ENCODE measurements at places on chromosomes 2 and 18.
A peak's percentile ranks its signal among the peaks of the same experiment; 100 is the strongest.

GRCh38 chr2:203819434-203820133 lies 48.0 kb upstream of the CTLA4 start:
- no peak for DNase-seq

- no peak for DNase-seq
These were observed 57.3 kb downstream of the SLC8A1 start for GRCh38 chr2:40394597-40394996.

DNA sequence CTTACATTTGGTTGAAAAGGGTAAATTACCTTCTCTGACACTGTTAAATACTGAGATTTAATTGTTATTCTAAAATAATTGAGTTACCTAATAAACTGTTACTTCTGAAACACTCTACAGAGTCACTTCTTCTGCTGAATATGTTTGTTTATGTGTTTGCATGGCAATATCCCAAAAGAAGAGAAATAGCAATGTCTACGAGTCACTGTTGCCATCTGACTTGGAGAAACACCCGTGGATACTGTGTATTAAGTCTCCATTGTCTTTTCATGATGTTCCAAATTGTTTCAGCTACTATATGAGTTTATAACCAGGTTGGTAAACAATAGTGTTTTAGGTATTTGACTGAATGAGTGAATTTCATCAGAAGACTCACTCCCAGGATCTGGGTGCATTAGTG lies 754.2 kb upstream of the ID2 start:
- DNase-seq: no peak

DNA sequence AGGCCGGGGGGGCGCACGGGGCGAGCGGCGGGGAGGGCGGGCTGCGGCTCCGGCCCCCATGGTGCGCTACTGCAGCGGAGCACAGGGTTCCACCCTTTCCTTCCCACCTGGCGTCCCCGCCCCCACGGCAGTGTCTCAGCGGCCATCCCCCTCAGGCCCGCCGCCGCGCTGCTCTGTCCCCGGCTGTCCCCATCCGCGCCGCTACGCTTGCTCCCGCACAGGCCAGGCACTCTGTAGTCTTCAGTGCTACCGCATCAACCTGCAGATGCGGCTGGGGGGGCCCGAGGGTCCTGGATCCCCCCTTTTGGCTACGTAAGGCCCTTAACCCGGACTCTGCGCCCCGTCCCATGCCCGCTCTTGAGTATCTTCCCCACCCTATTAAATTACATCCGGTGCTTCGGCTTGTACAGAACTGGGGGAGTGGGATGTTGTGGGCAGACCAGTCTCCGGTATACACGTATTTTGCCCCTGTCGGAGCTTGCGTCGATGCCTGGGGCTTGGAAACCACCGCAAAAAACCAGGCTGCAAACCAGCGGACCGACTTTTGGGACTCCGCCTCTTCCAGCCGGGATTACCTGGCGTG lies 598 bp upstream of the WBP1 start:
- peak; percentile 69 for DNase-seq

- peak; percentile 67 for DNase-seq
These were observed 63.6 kb downstream of the CIB4 start for GRCh38 chr2:26577442-26578112.

DNA sequence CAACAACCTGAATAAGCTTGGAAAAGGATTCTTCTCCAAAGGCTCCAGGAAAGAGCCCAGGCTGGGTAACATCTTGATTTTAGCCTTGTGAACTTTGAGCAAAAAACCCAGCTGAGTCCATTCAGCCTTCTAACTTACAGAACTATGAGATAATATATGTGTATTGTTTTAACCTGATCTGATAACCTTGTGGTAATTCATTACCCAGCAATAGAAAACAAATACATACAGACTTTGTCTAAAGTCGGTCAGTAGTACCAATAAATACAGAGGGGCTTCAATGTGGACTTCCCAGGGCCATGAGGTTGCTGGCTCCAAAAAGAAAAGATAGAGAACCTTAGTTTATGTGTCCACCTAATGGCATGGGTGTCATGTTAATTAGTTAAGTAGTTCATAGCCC lies 191.8 kb downstream of the KCNH7 start:
- DNase-seq: no peak

DNA sequence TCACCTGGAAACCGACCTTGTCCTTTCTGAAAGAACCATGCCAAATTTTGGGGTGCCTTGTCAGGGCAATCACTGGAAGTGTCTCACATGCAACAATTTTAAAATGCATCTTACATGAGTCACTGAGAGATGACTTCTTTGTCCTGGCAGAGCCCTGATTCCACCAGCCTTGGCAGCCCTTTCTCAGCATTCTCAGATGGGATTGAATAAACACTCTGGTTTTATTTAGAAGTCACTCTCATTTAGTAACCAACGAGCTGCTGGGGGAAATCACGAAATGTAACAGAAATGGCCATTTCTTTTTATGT lies 3.8 kb upstream of the ATP8B1 start:
- DNase-seq: no peak

GRCh38 chr18:77068321-77069312 lies 64.0 kb downstream of the MBP start:
- DNase-seq: peak; percentile 29

DNA sequence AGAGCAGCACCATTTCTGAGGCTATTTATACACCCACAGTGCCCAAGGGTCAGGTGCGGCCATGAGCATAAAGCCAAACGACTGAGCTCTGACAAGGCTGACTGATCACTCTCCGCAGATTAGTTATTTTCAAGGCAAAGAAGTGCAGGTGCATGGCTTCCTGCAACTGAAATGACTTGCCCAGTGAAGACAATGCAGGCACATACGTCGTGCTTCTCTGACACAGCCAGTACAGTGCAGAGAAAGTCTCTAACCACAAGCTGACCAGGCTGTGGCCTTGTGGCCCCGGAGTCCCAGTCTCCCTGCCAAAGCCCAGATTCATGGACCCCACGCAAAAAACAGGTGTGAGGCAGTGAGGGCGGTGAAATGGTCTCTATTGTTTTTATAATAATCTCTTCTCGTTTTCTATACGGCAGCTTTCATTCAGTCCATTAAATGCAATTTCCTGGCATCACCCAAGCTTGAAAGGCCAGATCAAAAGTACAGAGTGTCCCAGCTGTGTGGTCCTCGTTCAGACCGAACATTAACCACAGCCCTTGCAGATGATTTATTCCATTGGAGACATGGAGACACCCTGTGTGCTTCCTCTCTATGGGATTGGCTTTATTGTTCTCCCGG lies 447.0 kb upstream of the ID2 start:
- DNase-seq: no peak

DNA sequence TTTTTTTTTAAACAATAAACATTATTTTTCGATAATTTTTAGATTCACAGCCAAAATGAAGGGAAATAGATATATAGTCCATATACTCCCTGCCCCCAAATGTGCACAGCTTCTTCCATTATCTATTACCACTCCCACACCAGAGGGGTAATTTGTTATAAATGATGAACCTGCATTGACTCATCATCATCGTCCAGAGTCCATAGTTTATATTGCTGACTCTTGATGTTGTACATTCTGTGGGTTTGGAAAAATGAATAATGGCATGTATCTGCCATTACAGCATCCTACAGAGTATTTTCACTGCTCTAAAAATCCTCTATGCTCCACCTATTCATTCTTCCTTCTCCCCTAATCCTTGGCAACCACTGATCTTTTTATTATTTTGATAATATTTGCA lies 121.5 kb downstream of the LTBP1 start:
- no peak for DNase-seq

DNA sequence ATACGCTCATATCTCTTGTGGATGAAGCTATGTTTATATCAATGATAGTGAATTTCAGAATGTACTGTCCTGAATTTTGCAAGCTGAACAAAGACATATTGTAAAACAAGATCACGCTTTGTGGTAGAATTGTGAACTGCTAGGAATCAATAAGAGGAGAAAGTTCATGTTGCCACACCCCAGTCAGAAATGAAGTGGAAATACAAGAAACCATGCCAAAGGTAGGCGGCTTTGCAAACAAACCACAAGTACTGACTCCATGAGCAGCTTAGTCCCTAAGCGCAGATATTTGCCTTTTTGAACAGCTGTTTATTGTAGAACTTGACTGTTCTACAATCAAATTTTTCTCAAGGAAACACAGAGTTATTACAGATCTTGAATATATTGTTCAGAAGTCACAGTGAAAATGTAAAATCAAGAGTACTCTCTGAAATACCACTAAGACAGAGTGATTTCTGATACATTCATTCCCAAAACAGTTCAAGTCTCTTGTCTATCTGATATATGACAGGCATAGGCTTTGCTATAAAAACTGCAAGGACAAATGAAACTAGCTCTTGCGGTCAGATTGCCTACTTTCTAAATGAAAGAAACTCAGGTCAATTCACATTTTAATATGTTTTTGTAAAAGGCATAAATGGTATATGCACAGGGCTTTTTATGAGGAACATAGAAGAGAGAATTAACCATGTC lies 120.9 kb upstream of the CDH19 start:
- no peak for DNase-seq

- DNase-seq: no peak
These were observed 31.1 kb downstream of the DOK1 start for GRCh38 chr2:74585406-74586185.

GRCh38 chr2:27946530-27947060 lies 56.1 kb downstream of the BABAM2 start:
- DNase-seq: no peak

- no peak for DNase-seq
These were observed 1515.6 kb upstream of the NXPH2 start for GRCh38 chr2:140295767-140296166.

GRCh38 chr2:136122661-136123060 lies 4.7 kb upstream of the CXCR4 start:
- DNase-seq: no peak

DNA sequence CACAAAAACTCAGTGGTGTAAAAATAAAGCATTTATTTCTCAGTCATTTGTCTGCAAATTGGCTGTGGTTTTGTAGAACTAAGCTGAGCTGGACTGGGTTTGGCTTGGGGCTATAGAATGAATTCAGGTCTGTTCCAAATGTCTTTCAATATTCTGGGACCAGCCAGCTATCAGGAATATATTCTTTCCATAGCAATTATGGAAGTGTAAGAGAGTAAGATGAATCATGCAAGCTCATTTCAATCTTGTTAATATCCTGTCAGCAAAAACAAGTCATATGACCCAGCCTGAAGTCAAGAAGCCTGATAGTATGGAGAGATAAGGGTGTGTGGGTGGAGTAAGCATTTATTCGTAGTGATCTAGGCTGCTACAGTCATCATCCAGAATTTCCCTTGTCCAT lies 481.0 kb upstream of the CDH2 start:
- no peak for DNase-seq

- no peak for DNase-seq
These were observed 319.2 kb downstream of the LRATD1 start for GRCh38 chr2:14951569-14952285.

DNA sequence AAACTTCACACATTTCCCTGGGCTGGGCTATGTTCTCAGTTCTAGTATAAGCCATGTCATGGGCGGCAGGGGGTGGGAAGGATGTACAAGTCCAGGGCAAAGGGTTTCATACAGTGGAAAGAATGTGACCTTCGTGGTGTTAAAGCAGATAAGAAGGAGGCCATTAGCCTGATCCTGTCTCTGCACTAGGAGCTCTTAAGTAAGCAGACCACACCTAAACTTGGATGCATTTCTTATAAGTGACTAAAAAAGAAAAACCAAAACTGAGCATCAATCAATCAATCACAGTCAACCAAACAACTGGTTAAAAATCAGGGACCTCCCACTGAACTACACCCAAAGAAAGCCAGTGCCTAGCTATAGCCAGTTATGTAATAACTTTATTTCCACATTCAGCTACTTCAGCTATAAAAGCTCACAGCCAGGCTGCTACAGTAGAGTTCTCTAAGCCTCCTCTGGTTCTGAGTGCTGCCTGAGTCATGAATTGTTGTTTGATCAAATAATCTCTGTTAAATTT lies 46.8 kb upstream of the RIOK3 start:
- DNase-seq: no peak

GRCh38 chr18:23568281-23569138 lies 17.8 kb downstream of the NPC1 start:
- DNase-seq: no peak

DNA sequence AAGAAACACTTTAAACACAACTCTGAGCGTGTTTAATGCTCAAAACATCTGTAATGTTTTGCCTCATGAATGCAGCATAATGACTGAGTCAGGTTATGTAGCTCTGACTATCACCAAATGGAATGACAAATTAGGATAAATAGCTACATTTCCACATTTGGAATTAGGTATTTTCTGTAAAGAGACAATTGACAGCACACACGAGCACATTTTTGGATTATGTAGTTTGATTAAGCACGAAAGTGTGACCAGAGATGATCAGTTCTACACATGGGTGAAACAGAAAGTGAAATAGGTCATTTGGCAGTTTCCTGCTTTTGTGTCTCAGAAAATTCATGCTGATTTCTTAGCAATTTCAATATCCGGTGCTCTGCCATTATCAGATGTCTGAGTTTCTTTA lies 29.0 kb downstream of the LPIN1 start:
- DNase-seq: no peak

- no peak for DNase-seq
These were observed 305.9 kb upstream of the SALL3 start for GRCh38 chr18:78673516-78674321.

- no peak for DNase-seq
These were observed 17.7 kb upstream of the GALNT3 start for GRCh38 chr2:165811592-165812370.

GRCh38 chr2:115652652-115653051 lies 1210.2 kb downstream of the DPP10 start:
- no peak for DNase-seq

GRCh38 chr2:173136599-173136998 lies 61.0 kb downstream of the MAP3K20 start:
- no peak for DNase-seq

- no peak for DNase-seq
These were observed 304.0 kb downstream of the ARHGAP15 start for GRCh38 chr2:143433251-143433650.

DNA sequence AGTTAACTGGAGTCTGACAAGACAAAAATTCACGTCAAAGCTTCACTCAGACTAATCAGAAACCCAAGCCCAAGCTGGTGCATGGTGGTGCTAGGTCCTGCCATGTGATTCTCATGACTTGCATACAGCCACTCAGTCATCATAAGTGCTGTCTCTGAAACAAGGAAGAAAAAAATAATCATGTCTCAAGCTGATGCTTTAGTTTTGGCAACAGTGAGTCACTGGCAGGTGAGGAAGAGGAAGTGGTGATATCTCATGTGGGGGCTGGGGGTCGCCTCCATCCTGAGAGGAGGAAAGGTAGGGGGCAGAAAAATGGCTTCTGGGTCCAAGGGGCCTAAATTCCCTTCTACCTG lies 136.3 kb downstream of the TMEM163 start:
- no peak for DNase-seq

Measured in NCI-H2107 (cell line).